ENCODE measurements at places on chromosomes 11 and 22.
A peak's percentile ranks its signal among the peaks of the same experiment; 100 is the strongest.

DNA sequence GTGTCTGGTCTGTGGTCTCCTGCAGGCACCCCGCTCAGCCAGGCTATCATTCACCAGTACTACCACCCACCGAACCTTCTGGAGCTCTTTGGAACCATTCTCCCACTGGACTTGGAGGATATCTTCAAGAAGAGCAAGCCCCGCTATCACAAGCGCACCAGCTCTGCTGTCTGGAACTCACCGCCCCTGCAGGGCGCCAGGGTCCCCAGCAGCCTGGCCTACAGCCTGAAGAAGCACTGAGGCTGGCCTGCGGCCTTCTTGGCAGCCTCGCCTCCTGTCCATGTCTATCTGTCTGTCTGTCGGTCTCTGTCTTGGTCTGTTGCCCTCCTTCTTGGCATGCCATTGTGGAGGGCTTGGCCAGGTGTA is 27.9 kb downstream of the INCENP start:
- no peak for DNase-seq

DNA sequence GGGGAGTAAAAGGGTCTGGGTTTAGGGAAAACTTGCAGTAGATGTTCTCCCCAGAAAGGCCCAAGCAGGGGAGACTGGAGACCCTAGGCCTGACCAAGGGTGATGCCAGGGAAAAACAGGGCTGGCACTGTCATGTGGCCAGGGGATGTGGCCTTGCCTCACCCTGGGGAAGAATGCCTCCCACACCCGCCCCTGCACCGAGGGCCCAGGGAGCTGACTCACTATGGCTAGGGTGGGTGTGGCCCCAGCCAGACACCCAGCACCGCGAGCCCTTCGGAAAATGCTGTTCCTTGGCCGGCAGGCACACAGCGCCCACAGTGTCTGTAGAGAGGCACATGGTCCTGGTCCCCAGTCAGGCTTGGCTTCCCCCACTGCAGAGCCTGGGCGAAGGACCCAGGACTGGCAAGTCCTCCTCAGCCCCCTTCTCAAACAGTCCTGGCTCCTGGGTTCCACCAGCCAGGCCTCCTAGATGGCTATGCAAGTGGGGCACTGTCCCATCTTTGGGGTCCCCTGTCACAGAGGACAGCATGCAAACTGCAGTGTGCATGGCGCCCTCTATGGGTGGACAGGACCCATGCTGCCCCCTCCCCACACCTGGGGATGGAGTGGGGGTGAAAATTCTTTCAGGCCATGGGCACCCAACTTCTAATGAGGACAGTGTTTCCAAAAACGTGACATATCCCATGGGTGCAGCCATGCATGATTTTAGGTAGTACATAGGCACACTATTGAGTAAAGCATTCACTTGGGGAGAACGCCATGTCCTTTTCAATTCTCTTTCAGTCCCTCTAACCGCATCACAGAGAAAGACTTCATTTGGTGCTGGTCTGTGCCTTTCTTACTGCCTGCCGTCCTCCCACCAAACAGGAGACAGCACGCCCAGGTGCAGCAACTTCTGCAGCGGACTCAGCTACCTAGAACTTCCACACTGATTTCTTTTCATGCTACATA is 15.2 kb downstream of the TMPRSS5 start:
- no peak for DNase-seq

GRCh38 chr11:2363577-2364370 is 13.3 kb upstream of the CD81 start:
- no peak for DNase-seq

GRCh38 chr11:31815711-31816467 is 4.8 kb upstream of the PAX6 start:
- no peak for DNase-seq

DNA sequence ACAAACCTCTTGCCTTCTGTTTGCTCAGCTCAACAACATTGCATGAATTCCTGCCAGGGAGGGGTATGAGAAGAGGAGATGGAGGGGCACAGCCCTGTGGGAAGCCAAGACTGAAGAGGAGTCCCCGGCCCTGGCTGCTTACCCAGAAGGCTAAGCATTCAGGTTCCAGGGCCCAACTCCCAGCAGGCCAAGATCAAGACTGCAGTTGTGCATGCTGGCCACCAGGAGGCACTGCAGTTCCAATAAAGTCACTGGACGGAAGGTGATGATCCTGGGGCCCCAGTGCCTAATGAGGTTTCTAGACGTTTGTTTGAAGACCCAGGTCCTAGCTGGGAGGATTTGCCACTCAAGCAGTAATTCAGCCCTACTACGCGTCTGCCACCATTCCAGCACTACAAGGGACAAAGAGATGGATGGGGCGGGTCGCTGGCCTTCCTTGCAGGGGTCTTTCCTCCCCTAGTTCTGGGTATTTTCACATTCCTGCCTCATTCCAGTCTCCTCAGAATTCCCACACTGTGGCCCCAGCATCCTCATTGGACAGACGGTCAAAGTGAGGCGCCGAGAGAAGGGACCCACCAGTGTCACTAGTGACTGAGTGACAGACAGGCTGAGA is 23.6 kb downstream of the ALX4 start:
- DNase-seq: peak; percentile 64

GRCh38 chr22:17486313-17486712 is 77.0 kb upstream of the SLC25A18 start:
- no peak for DNase-seq

GRCh38 chr11:3841426-3842350 is 929 bp upstream of the RHOG start:
- no peak for DNase-seq

GRCh38 chr11:116864531-116864930 is 27.1 kb upstream of the APOA1 start:
- no peak for DNase-seq

Data from stimulated activated CD4-positive, alpha-beta T cell treated with anti-CD3 and anti-CD28 coated beads, Interleukin-12 subunit alpha, Interleukin-12 subunit beta, amount 100 ng/mL, for 48 hours (primary cell).